HepG2 (cell line): ENCODE measurements at places on chromosomes 1 and 21.
A peak's percentile ranks its signal among the peaks of the same experiment; 100 is the strongest.

GRCh38 chr1:19723874-19724273 is 59.2 kb downstream of the HTR6 start:
- no peak for DNase-seq

- no peak for DNase-seq
These were observed 805 bp downstream of the ATG4C start for GRCh38 chr1:62784509-62785365.

DNA sequence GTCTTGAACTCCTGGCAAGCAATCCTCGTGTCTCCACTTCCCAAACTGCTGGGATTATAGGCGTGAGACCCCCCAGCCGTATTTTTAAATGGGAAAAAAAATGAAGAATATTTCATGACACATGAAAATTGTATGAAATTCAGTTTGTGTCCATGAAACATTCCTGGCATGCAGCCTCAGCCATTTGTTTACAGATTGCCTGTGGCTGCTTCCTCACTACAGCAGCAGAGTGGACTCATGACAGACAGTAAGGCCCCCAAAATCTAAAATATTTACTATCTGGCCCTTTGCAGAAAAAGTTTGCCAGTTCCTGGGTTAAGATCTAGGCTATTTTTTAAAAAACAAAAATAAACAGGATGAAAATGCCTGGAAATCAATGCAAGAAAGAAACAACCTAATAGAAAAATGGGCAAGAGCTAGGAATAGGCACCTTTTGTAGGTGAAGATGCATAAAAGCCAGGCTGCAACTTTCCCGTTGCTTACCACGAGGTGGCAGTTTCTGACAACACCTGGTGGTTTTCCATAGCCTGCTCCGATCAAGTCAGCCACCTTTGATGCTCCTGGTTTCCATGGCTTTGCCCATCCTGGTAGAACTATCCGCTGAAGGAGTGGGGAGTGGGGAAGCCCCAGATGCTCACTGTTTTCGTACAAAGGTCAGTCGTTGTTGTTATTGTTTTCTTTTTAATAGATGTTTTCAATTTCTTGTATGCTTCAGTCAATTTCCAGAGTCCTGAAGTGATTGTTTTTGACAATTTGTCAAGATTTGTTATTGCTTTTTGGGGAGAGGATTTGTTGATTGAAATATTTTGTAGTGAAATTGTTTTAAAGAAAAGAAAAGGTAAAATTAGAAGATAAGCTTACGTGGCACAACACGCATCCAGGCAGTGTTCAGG is 24.3 kb downstream of the UBE2Q1 start:
- DNase-seq, result peak; percentile 59

- DNase-seq, result peak; percentile 64
These were observed at the start of gene IKBKE for GRCh38 chr1:206469933-206470691. Gene IKBKE (plus strand): TSS chr1:206470476. CDS start chr1:206473228, 2,752 bp downstream.

GRCh38 chr21:36471254-36471723 is 8.6 kb downstream of the CLDN14 start:
- peak; percentile 40 for DNase-seq

GRCh38 chr1:3865606-3866160 is 8.4 kb downstream of the DFFB start:
- no peak for DNase-seq

DNA sequence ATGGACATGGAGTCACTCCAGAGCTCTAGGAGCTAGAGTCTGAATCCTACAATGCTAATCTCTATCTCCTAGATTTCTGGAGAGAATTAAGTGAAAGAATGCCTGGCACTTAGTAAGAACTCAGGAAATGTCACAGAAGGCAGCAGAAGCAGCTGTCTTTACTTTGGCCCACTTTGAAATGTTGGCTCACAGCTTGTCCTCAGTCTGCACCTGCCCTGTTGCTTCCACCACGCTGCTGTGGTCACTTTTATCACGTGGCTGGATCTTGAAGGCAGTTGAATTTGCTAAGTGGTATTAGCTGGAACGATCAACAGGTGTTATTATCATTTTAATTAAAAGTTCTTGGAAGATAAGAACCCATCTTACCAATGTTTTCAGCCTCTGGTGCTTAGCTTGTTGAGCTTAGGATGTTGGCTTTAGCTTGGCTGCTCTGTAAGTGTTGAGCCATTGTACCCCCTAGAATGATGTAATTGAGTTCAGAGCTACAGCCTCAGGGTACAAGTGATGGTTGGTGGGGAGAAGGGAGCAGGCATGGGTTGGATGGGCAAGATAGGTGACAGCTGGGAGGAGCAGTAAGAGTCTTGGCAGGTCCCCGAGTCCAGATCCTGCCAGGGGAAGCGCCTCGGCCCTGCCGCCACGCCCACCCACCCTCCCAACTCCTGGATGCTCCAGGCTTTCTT is 41.9 kb upstream of the EPS8L3 start:
- DNase-seq, result no peak

- DNase-seq, result peak; percentile 93
These were observed 49.7 kb upstream of the SLC2A1 start for GRCh38 chr1:43008115-43009060.

- no peak for DNase-seq
These were observed 209.0 kb downstream of the DYRK1A start for GRCh38 chr21:37575580-37575979.

- DNase-seq, result no peak
These were observed 570 bp upstream of the NPR1 start for GRCh38 chr1:153677718-153678518.

DNA sequence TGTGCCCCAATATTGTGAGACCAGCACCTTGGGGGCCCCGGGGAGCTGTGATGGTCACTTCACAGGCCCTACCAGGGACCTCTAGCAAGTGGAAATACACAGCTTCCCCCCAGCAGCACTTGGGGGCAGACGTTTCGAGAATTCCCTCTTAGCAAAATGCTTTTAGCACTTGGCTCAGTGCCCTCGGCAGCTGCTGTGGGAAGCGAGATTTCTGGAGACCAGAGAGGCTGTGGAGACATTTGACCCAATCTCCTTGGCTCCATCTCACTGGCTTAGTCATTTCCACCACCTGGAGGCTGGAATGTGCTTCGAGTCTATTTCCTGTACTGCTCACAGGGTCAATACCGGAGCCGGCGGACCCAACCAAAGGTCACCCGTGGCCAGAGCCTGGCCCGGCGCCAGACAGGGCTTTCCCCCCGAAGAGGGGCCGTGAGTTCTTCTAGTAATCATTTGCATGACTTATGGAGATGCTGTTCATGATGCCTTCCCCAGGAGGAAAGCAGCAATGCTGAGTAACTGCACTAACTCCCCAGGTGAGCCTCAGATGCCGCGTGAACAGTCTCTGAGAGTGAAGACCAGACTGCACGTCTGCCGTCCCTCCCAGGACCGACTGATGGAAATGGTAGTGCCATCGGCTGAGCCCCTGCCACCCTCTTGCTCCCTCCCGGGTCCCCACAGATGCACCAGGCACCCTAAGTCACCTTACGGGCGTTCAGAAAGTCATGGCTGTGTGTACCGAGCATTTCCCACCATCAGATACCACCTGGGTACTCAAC is 4.4 kb upstream of the C2CD2 start:
- peak; percentile 80 for DNase-seq

GRCh38 chr1:82819234-82819633 is 1018.5 kb downstream of the ADGRL2 start:
- no peak for DNase-seq

- DNase-seq, result no peak
These were observed 19.5 kb upstream of the CREG1 start for GRCh38 chr1:167573035-167573434.

DNA sequence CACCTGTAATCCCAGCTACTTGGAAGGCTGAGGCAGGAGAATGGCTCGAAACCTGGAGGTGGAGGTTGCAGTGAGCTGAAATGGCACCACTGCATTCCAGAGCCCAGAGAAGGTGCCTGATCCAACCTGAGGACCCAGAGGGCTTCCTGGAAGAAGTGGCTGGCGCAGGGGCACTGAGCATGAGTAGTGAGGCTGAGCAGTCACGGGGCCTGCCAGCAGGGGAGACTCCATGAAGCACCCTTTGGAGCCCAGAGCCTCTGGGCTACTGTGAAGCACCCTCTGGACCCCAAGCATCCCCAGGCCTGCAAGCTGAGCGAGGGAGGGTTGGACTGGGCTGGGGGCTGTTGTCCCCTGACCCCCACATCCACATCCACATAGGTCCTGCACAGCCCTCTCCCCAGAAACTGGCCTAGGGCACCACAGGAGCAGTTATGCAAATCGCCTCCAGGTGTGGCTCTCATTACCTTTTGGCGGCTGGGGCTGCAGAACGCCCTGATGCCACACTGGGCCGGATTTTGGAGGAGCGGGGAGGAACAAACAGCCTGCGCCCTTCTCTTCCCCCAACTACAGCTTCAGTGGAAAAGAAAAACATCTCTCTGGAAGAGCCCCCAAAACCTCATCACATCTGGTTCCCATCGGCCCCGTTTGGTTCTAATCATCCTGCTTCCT is 78.2 kb upstream of the TARDBP start:
- no peak for DNase-seq

DNA sequence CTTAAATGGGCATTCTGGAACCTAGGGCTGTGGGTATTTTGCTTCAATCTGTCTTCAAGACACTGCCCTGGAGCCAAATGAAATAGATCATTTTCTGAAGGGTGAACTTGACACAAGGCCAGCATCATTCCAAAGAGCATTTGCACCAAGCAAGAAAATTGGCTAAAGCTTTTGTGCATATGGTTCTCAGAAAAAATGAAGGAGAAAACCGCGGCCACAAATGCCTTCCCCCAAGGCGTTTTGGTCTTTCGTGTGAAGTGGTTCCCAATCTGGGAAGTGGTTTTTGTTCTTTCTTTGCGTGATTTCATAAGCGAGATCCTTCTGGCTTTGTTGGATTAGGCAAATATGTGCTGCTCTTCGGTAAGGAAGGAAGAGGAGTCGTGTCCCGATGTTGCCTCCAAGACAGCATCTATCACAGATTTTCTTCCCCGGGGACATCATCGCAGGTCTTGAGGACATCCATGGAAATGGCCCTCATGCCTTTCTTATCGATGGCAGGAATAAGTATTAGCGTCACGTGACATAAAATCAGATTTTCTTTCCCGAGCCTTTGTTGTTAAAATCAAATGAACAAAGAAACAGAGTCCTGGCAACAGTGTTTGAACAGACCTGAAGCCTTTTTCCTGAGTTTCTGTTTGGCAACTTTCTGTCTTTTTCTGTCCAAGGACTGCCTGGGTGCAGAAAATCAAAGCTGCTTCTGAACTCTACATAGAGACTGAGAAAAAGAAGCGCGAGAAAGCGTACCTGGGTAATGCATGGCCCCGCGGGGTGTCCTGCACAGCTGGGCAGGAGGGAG is 31.0 kb downstream of the ATP5PO start:
- DNase-seq, result no peak

DNA sequence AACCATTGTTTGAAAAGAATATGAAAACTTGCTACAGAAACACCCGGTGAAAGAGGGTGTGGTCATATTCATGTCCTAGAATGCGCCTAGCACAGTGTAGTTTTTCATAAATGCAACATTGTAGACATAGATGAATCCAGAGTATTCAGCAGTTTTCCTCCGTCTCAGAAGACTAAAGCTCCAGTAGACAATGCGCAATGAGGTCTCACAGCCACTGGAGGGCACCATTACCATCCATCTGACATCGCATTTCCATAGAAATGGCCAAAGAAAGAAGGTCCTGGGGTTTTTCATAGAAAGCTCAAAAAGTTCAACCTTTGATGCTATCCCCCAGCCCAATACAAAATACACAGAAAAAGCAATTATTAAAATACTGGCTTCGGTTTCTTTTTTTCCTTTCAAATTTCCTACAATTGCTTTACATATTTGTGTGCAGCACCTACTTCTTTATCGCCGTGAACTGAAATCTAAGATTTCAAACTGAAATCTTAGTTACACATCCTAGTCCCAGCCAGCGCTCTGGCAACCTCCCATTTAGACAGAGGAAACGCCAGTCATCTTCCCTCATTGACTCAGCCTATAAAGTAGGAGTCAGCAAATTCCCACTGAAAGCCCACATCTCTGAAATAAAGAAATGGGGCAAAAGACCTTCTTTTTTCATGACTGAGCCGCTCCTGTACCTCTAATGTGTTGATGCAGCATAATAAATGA is 3.9 kb upstream of the CD58 start:
- peak; percentile 53 for DNase-seq

GRCh38 chr1:41545996-41546832 is 61.7 kb upstream of the EDN2 start:
- no peak for DNase-seq

- DNase-seq, result no peak
These were observed 1.5 kb upstream of the SYDE2 start for GRCh38 chr1:85202092-85202863.

- no peak for DNase-seq
These were observed 208.7 kb upstream of the KCTD3 start for GRCh38 chr1:215358356-215358755.

DNA sequence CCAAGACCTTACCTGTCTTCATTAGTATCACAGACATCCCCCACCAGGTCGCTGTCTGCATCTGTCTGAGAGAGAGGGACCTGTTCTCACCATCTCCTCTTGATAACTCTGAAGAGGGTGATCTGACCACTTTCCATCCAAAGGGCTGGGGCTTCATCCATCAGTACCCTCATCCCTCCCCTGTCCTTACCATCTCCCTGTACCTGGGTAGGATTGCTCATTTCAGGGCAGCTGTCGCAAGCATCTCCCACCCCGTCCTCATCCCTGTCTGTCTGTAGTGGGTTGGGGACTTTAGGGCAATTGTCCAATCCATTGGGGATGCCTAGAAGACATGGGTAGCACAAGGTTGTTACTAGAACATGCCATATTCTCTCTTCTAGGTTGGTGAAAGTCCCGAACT is 7.9 kb downstream of the THBS3 start:
- DNase-seq, result no peak

GRCh38 chr21:19286876-19287275 is 883.3 kb upstream of the TMPRSS15 start:
- no peak for DNase-seq

DNA sequence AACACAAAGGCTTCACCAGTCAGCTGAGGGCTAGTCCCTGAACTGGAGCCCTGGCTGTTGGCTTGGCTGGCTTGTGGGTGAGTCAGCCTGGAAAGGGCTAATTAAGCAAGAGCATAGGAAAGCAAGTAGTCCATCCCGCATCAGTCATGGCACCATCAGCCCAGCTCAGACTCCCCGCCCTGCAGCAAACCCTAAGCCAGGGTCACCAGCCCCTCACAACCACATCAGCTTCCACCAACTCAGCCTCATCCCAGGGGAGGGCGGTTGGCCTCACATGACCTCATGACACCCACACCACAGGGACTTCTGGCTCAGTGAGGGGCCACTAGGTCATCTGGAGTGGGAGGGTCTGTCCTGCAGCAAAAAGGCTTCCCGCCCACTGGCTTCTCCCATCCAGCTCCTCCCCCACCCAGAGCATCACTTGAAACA is 7.0 kb upstream of the SPATC1L start:
- no peak for DNase-seq

GRCh38 chr1:40532062-40532389 is 589 bp downstream of the ZNF684 start:
- no peak for DNase-seq
